AG04450 (cell line): ENCODE measurements at places on chromosomes 13 and 19. TPM values are rescaled to one million over a fixed set of nuclear protein-coding genes. Genes with fewer than 3 reads are reported as not detected.

The ZNF547 gene
- 3.3 and 3.7 TPM in 2 replicates for polyA plus RNA-seq

GRCh38 chr13:102977471-102977870, 88.7 kb downstream of the SLC10A2 start:
- no peak for DNase-seq

DNA sequence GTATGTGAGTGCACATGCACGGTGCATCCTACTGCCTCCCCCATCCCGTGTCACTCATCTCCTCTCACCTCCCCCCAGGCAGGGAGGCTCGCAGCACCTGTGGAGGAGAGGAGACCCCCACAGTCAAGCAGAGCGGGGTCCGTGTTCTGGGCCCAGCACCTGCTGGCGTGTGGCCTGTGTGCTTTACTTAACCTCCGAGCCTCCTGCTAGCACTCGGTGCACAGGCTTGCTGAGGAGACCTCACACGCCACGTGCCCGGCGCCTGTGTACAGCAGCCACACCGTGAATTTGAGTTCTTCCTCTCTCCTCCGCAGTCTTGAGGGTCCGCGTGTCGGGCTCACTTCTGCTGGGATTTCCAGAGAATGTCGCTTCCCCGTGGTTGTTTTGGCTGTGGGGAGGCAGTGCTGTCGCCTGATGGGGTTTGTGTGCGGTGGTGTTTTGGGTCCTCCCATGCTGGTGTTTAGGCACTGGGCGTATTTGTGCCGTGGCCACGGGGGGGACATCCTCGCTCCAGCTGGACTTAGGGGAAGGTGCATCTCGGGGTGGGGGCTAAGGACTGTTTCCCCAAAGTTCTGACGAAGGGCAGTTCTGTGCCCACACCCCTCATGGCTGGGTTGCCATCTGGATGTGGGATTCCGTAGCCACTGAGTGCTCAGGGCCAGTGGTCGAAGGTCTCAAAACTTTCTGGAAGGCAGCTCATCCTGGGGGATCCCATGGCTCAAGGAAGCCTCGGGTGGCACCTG, 34.8 kb upstream of the TMEM255B start:
- no peak for DNase-seq

The PNMA8C gene
- 0.19 and 0.21 TPM in 2 replicates for polyA plus RNA-seq

DNA sequence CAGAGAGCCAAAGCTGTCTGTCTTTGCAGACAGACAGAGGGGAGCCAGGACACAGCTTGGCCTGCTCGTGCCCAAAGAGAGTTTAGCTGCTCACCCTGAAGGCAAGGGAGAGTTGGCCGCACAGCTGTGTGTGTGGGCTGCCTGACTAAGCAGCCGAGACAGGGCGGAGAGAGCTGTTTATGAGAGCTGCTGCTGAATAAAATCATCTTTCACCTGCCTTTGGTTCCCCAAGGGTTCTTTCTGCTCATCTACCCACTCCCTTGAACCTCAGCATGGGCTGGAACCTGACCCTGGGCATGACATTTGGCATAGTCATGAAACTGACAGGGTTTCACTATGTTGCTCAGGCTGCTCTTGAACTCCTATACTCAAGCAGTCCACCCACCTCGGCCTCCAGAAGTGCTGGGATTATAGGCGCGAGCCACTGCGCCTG, 98.2 kb downstream of the RBM26 start:
- DNase-seq: peak; percentile 11

The DMKN gene
- 1.3 and 1.6 TPM in 2 replicates for polyA plus RNA-seq

- DNase-seq: no peak
Observed at GRCh38 chr13:38024431-38024830, 154.9 kb upstream of the TRPC4 start.
